ENCODE measurements at places on chromosomes 3 and 15. TPM values are rescaled to one million over a fixed set of nuclear protein-coding genes. Genes with fewer than 3 reads are reported as not detected.

Gene TM4SF18
- total RNA-seq, result 1.9 TPM

Gene XCR1
- not detected for total RNA-seq

Gene GPR87
- not detected for total RNA-seq

- no peak for DNase-seq
Observed at GRCh38 chr3:167798443-167798842, 62.9 kb downstream of the SERPINI1 start.

GRCh38 chr3:105527535-105527934 is 160.8 kb downstream of the ALCAM start:
- DNase-seq, result no peak

GRCh38 chr3:61560517-61561373 is 626 bp upstream of the PTPRG start:
- DNase-seq, result peak; percentile 47

GRCh38 chr3:184230081-184230602 is 757 bp downstream of the VWA5B2 start:
- no peak for DNase-seq

- no peak for DNase-seq
Observed at GRCh38 chr3:18044191-18044590, 301.8 kb upstream of the TBC1D5 start.

DNA sequence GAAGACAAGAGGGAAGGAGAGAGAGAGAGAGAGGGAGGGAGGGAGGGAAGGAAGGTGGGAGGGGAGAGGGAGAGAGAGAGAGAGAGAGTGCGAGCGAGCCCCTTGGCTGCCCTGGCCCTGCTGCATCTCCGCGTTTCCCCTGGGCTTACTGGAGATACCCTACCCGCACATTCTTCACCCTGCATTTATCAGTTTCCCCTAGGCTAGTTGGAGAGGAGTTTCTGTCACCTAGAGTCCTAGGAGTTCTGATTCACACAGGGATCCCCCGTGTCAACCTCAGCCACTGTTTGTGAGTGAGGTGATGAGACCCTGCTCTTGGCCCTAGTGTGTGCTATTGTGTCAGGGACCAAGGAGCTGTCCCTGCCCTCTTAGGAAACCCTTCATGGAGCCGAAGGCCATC is 18.7 kb downstream of the BHLHE40 start:
- no peak for DNase-seq

GRCh38 chr3:89058371-89058770 is 49.0 kb upstream of the EPHA3 start:
- DNase-seq, result no peak

- DNase-seq, result no peak
Observed at GRCh38 chr3:185852635-185853034, 27.8 kb upstream of the IGF2BP2 start.

DNA sequence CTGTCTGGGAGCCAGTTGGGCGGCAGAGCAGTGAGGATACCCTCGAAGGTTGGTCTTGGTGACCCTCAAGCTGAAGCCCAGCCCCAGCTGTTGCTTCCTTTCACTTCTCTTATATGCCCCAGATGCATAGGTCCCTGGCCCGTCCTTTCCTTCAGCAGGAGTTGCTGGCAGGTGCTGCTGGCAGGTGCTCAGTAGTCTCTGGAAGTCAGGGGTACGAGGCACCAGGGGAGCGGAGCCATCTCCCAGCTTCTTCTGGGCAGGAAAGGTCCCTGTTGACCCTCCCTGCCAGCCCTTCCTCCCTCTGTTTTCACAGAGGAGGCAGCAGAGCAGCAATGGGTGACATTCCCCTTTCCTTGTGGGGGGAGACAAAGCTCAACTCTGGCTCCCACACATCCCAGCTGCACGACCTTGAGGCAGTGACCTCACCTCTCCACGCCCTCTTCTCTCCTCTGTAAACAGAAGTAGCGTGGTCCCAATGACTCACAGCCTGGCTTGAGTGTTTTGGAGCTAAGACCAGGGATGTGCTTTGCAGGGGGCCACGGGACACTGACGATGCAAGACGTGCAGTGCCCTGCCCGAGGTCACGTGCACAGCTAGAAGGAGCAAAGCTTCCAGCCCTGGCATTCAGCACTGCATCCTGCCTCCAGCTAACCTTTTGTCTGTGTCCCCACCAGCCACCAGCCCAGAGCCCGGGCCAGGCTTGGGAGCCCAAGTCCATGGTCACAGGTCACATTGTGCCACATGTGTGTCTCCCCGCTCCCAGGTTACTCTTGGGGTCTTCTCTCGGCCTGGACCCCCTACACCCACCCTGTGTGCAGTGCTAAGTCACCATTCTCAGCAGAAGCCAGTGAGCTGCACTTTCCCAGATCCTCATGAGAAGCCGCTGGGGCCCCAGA is 49.7 kb downstream of the SLC6A6 start:
- DNase-seq, result no peak
